ENCODE measurements at places on chromosomes 7 and 10.

DNA sequence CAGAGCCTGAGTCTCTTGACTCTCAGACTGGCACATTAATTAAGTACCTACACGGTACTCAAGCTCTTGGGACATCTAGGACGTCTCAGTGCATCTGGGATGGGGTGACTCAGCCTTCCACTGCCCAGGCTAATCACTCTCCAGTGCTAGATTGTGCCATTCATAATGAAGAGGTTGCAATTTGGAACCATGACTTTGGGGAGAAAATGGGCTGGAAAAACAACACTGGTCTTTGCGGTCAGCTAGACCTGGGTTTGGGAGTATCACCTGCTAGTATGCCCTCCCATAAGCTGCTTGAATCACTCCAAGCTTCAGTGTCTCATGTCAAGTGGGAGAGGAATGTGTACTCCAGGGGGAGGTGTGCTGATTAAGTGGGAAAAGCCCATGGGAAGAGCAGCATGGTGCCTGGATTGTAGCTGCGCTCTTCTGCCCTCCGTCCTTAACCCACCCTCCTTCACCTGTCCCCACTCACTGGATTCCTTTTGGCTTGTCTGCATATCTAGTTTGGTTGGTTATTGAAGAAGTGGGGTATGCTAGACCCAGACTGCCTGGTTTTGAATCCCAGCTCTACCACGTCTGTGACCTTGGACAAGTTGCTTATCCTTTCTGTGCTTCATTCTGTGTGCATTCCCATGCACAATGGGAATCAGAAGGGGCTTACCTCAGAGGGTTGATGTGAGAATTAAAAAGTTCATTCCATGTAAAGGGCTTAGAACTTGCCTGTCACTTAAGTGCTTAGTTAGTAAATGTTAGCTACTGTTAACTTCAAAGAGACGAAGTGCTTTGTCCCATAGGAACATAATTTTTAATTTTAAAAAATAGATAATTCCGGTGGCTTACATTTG, 3.8 kb downstream of the NFE2L3 start:
- DNase-seq, result no peak

- DNase-seq, result no peak
These were observed 28.4 kb upstream of the FAM204A start for GRCh38 chr10:118370499-118370898.

DNA sequence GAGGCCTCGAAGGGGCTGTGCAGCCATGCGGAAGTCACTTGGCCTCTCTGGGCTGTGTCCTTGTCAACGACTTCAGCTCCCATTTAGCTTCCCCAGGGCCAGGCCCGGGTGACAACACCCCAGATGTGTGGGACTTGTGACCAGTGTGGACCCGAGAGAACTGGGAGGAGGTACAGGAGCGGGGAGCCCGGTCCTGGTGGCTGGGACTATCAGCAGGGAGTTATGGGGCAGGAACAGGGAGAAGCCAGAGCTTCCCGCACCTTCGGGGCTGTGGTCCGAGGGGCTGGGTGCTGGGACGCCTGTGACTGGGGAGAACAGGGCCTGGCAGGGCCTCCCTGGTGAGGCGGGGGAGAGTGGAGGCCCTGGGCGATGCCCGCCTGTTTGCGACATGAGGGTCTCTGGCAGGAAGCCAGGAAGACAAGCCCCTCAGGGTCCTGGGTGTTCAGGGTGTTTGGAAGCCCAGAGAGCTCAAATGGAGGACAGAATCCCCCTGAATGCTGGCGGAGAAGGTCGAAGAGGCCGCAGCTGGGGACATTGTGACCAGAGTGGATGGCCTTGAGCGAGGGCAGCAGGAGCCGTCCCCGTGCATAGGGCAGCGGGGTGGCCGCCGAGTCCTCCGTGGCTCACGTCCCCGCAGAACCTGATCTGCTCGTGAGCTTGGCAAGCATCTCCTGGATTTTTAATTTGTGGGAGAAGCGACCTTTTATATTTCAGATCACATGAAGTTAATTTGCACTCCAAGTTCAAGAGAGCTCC, 30.0 kb upstream of the PSMG3 start:
- no peak for DNase-seq

DNA sequence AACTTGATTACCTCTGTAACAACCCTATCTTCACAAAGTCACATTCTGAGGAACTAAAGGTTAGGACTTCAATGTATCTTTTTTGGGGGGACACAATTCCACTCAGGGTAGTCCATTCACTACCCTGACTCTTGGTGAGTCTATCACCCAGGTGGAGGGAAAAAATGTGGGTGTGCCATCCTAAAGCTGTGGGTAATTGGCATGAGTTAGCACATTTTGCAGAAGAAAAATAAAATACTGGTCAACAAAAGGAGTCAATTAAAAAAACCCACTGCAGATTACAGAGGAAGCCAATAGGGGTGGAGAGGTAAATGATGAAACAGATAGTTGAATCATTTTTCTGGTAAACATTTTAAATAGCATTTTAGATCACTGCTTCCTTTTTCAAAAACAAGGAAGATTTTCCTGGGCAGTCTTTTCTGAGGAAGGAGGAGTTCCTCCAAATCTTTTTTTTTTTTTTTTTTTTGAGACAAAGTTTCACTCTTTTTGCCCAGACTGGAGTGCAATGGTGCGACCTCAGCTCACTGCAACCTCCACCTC, 5.1 kb upstream of the BLVRA start:
- no peak for DNase-seq

- no peak for DNase-seq
These were observed 97.1 kb downstream of the SH3PXD2A start for GRCh38 chr10:103758294-103758681.

- peak; percentile 61 for DNase-seq
These were observed 7.7 kb upstream of the TRA2A start for GRCh38 chr7:23539494-23539907.

GRCh38 chr10:13491747-13492360, 37.0 kb downstream of the BEND7 start:
- DNase-seq, result no peak

- DNase-seq, result no peak
These were observed 12.1 kb downstream of the BRAT1 start for GRCh38 chr7:2542916-2543871.
